Right atrium auricular region (tissue), 2 donors: ENCODE measurements at places on chromosomes 4 and X. TPM values are rescaled to one million over a fixed set of nuclear protein-coding genes. Genes with fewer than 3 reads are reported as not detected.

DNA sequence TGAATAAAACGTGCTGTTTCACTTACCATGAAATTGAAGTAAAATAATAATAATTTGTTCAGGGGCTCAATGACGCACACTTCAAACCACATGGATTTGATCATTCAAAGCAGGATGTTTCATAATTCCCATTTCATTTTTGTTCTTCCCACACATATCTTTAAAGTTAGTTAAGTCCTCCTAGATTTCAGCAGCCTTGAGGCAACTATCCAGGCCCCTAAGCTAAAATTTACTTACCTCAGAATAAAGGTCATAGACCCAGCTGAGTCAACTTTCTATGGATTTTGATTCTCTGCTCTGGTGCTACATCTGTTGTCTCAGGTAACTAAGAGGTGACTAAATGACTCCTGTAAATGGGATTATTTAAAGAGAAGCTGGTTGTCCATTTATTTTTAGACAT is 25.0 kb downstream of the GPR174 start:
- H3K4me1 ChIP-seq = no peaks in the 10 kb centered on the region
- no peaks in the 10 kb centered on the region for H3K27me3 ChIP-seq

FOXP3 gene
- not detected for total RNA-seq

DNA sequence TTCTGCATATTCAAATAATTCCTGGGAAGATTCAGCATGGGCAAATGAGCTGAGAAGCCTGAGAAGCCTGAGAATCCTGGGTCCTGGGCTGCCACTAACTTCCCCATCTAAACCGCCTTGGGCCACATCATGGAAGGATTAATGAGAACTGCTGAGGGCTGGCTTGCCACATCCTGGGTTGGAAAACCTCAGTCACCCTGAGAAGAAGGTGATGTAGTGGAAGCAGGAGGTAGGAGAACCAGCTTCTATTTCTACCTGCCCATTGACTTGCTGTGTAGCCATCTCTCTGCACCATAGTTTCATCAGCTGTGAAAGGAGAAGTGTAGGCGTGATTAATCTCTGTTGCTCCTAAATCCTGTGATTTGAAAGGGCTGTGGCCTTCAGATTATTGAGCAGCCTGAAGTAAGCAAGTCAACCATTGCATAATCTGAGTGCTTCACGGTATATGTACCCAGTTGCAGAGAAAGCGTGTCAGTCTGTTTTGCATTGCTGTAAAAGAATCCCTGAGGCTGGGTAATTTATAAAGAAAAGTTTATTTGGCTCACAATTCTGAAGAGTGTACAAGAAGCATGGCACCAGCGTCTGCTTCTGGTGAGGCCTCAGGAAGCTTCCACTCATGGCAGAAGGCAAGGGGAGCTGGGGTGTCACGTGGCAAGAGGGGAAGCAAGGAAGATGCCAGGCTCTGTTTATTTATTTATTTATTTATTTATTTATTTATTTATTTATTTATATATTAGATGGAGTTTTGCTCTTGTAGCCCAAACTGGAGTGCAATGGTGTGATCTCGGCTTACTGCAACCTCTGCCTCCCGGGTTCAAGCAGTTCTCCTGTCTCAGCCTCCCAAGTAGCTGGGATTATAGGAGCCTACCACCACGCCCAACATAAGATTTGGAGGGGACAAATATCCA is 140.9 kb upstream of the ATP6AP2 start:
- no peak overlapping the region for H3K27ac ChIP-seq
- H3K4me3 ChIP-seq = no peak overlapping the region
- no peaks in the 10 kb centered on the region for H3K36me3 ChIP-seq
- DNase-seq = no peak

- no peak overlapping the region for H3K4me3 ChIP-seq
- H3K36me3 ChIP-seq = no peaks in the 10 kb centered on the region
- DNase-seq = no peak
Observed at GRCh38 chrX:41956027-41956426, 32.7 kb upstream of the CASK start.

DNA sequence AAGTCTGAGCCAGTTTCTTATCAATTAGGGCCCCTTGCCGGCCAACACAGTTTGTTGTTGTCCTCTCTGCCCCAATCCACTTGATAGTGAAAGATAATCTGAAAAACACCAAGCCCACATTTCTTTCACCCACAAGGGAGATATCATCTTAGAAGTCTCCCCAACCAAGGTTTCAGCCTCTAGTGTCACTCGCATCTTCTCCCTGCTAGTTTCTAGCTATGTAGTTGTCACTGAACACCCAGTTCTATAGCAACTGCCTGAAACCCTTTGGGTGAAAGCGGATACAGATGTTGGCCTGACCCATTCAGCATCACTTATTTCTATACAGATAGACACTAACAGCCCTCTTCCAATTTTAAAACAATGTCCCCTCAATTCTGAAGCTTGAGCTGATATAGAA is 116.3 kb downstream of the BMP15 start:
- no peak for DNase-seq
- H3K36me3 ChIP-seq = no peaks in the 10 kb centered on the region
- H3K4me3 ChIP-seq = no peak overlapping the region
- no peaks in the 10 kb centered on the region for H3K4me1 ChIP-seq
- H3K27me3 ChIP-seq = no peaks in the 10 kb centered on the region
- no peak overlapping the region for H3K27ac ChIP-seq

- no peaks in the 10 kb centered on the region for H3K4me1 ChIP-seq
- no peak overlapping the region for H3K4me3 ChIP-seq
- H3K27ac ChIP-seq = no peak overlapping the region
- DNase-seq = no peak
Observed at GRCh38 chr4:119638359-119638758, 9.8 kb upstream of the PDE5A start.

GRCh38 chrX:40646489-40647306 is 663 bp downstream of the CXorf38 start:
- H3K27ac ChIP-seq = peak overlapping the region; percentile 83
- H3K27me3 ChIP-seq = no peaks in the 10 kb centered on the region
- peak overlapping the region; percentile 80 for H3K4me3 ChIP-seq
- no peaks in the 10 kb centered on the region for H3K36me3 ChIP-seq
- H3K4me1 ChIP-seq = peaks cover 51% of the 10 kb centered on the region

DNA sequence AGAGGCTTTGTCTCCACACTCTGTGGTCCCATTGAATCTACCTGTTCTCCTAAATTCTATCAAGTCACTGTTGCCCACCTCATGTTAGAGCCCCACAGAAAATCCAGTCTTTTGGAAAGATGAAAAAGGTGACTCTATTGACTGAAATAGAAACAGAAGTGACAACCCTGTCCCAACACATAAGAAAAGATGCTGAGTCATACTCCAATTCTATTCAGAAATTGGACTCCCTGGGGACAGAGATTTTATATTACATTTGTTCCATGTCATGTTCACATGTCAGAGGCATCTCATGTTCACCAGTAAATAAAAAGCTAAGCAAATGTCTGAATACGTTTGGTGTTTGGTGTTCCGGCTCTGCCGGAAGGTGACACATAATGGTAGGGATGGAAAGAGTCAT is 2.9 kb upstream of the GRPR start:
- no peaks in the 10 kb centered on the region for H3K36me3 ChIP-seq
- no peak overlapping the region for H3K27ac ChIP-seq
- H3K4me1 ChIP-seq = no peaks in the 10 kb centered on the region
- H3K4me3 ChIP-seq = no peak overlapping the region
- no peak for DNase-seq

GRCh38 chr4:37760840-37761239 is 65.6 kb upstream of the PGM2 start:
- no peaks in the 10 kb centered on the region for H3K27me3 ChIP-seq
- H3K36me3 ChIP-seq = no peaks in the 10 kb centered on the region
- H3K4me3 ChIP-seq = no peak overlapping the region
- H3K4me1 ChIP-seq = no peaks in the 10 kb centered on the region
